ENCODE measurements at places on chromosomes 2 and 18.
A peak's percentile ranks its signal among the peaks of the same experiment; 100 is the strongest.

DNA sequence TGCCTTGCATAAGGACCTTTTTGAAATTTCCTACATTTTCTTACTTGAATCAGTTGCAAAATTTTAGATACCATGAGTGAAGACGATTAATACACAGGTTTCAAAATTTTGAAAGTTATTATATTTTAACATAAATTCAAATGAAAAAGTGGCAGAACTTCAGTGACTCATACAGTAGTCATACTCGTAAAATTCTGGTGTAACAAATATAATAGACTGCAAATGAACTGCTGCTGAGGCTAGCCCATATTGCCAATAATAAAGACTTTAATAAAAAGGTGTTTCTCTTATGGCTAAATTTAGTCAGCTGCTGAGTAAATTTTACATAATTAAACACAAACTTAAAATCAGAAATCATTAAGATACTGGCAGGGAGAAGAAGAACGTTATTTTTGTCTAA lies 36.9 kb downstream of the MSH6 start:
- DNase-seq, result no peak

DNA sequence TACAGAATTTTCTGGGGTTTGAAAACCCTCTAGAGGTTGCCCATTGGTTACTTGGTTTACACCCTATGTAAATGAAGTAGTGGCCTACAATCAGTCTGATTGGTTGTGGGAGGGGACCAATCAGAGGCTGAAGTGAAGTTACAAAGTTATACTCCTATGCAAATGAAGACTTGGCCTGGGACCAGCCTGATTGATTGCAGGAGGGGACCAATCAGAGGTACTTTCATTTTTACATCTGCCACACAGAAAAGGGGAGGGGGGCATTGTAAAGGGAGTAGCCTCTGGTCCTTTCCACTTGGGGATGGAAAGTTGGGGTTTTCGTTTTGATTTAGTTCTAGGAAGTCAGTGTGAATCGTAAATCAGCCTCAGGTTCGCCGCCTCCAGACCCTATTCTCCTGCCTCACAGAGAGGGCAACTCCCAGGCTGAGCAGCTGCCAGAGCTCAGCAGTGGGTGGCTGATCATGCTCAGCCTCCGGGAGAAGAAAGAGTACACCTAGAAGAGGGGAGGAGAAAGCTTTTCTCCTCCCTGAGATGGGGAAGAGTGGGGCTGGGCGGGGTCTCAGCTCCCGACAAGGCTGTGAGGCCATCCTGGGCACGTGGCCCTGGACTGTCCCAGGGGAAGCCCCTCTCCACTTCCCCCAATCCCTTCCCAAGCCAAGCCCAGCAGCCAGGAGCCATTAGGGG lies 372.5 kb downstream of the GALR1 start:
- no peak for DNase-seq

GRCh38 chr18:49668574-49669275 lies 106.9 kb downstream of the LIPG start:
- no peak for DNase-seq

- peak; percentile 51 for DNase-seq
Measured at GRCh38 chr2:31170071-31170698, 31.9 kb upstream of the GALNT14 start.

DNA sequence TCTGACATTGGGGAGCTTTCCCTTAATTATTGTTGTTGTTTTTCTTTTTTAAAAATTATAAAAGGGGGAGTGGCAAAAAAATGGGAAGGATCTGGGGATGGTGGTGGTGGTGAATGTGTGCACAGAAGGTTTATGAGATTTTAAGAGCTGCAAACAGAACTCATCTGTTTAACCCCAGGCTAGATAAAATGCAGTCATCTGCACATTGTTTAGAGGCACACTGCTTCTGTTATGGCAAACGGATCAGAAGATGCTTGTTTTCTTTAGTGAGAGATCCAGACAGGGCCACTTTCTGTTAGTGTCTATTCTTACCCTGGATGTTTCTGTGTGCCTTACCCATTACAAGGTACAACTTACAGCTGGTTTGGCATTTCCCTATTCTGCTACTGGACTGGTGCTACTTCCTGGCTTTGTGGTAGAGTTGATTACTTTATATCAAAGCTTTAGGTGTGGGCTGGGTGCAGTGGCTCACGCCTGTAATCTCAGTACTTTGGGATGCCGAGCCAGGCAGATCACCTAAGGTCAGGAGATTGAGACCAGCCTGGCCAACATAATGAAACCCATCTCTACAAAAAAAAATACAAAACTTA lies 68.2 kb upstream of the NRP2 start:
- no peak for DNase-seq

DNA sequence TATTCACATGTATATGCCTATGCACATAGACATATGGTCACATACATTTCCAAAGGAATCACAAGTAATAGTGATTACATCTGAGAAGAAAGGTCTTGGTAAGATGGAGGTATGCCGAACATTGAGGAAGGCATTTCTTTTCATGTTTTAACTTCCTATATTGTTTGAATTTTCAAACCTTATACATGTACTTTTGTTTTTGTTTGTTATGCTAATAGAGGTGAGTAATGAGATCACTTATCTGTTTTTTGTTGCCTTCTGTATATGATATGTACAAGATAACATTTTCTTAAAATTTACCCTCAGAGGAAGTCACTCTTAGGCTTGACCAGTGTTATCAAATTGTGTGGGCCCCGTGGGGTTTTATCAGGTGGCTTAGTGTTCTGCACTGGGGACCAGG lies 166.5 kb upstream of the OTX1 start:
- DNase-seq, result no peak

DNA sequence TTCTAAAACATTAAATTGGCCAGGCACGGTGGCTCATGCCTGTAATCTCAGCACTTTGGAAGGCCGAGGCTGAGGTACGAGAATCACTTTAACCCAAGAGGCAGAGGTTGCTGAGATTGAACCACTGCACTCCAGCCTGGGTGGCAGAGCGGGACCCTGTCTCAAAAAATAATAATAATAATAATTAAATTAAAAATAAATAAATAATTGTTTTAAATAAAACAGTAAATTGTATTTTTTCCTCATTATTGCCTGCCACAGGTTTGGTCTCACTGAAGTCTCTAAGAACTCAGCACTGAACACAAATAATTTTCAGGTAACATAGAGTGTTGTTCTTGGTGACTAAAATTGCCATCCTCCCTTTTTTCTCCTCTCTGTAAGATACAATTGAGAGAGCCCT lies 19.8 kb downstream of the COL5A2 start:
- no peak for DNase-seq

DNA sequence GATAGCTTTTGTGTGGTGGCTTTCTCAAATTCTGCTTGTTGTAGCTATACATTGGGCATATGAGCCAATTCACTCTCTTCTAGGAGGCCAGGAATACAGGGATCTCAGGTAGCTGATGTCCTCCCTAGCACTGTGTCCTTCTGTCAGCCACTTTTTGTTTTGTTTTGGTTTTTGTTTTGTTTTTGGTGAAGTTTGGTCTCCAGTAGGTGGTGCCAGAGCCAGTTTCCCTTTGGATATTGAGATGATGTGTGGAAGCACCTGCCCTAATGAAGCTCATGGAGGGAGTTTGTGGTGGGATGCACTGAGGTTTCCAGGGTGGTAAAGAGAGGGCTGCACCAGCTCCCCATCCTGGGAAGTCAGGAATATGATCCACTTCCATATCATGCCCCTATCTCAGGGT lies 100.5 kb upstream of the VWC2L start:
- DNase-seq, result no peak

GRCh38 chr2:143230506-143231253 lies 101.5 kb downstream of the ARHGAP15 start:
- no peak for DNase-seq

GRCh38 chr2:118013221-118013723 lies 598 bp downstream of the CCDC93 start:
- DNase-seq, result peak; percentile 13

DNA sequence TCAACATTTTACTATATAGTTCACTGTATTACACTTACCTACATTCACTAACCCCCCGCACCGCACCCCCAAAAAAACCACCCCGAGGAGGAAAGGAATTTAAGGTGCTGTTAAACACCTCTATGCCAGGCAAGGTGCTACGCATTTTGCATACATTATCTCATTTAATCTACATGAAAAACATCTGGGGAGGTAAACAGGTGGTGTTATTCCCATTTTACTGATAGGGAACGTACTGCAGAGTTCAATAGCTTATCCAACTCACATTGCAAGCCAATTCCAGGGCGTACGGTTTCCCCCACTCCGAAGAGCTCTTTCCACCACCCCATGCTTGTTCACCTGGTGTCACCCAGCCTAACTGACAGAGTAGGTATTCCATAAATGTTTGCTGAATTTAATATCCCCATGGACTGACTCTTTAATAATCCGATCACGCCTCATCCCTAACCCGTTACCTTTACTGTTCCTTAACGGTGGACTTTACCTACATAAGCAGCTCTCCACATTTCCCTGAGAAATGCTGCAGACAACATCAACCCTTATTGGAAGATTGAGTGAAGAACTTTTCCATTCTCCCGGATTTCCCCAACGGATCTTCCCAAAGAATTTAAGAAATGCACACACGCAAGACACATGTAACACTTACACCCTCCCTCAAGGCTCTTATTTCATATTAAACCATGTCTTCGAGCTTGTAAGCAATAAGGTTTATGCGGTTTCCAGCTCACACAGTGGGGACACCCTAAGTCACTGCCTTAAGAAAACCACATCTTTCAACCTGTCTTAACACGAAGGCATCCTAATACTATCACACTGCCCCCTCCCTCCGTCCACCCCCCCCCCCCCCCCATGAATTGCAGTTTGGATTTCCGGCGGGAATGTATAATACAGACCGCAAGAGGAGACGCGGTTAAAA lies 1.2 kb downstream of the RAPH1 start:
- DNase-seq, result no peak

DNA sequence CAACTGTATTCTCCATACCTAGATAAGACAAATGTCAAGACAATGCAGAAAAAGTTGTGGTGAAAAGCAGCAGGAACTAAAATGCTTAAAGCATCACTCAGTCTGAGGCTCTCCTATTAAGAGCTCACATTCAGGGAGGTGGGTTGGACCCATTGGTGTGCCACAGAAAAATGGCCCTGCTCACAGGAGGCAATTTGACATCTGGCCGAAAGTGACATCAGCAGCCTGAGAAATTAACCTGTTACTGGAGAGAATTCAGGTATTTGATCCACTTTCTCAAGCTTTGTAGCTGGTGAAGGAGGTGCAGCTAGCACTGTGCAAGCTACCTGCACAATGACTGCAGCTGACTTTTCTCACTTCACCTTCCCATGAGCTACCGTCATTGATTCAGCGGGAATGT lies 86.0 kb downstream of the TMEM247 start:
- DNase-seq, result no peak

- no peak for DNase-seq
Measured at GRCh38 chr2:97845818-97846217, 132.4 kb downstream of the ZAP70 start.

GRCh38 chr2:150267651-150268415 lies 219.6 kb downstream of the RND3 start:
- no peak for DNase-seq

DNA sequence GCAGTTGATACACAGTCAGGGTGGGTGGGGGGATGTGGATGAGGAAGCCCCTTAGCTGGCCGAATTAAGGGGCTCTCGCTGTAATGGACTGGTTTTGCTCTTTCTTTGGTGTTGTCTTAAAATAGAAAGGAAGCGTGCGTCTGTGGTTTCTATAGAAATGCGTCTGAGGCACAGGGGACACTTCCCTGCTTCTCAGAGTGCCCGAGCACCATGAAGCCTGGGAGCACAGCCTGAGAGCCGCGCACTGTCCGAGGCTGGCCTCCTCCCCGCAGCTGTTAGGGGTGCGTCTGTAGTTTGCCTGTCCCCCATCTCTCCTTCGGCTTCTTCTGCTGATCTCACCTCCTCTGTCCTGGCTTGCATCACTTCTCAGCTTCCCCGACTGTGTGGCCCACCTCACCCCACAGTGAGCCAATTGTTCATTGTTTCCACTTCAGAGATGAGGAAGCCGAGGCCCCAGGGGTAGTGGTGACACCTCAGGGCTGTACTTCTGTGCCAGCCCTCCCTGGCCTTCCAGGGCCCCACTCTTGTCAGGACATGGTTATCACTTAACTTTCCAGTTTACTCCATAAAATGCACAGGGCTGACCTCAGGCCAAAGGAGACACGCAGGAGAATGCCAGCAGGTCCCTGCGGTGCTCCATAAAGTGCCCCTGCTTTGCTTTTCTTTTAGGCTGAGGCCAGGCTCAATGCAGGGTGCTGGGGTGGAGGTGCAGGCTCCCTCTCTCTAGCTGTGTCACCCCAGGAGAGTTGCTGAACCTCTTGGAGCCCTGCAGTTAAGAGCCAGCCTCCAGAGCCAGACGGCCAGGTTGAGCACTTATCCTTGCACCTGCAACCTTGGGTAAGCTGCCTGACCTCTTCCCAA lies 210.6 kb downstream of the SEPTIN10 start:
- DNase-seq, result no peak

DNA sequence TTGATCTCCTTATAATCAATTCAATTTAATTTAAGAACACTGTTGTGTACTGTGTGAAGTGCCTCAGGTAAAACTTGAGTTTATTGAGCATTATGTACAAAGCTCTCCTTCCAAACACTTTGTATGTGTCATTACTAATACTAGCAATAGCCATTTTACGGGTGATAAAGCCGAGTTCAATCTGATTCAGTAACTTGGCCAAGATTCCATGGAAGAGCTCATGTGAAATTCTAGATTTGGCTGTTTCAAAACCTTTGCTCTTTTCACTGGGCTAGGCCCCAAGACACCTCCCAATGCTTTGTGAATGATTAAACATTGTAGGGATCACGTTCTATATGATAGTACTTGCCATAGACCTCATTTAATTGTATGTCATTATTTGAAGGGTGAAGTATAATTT lies 8.9 kb upstream of the NFE2L2 start:
- no peak for DNase-seq

DNA sequence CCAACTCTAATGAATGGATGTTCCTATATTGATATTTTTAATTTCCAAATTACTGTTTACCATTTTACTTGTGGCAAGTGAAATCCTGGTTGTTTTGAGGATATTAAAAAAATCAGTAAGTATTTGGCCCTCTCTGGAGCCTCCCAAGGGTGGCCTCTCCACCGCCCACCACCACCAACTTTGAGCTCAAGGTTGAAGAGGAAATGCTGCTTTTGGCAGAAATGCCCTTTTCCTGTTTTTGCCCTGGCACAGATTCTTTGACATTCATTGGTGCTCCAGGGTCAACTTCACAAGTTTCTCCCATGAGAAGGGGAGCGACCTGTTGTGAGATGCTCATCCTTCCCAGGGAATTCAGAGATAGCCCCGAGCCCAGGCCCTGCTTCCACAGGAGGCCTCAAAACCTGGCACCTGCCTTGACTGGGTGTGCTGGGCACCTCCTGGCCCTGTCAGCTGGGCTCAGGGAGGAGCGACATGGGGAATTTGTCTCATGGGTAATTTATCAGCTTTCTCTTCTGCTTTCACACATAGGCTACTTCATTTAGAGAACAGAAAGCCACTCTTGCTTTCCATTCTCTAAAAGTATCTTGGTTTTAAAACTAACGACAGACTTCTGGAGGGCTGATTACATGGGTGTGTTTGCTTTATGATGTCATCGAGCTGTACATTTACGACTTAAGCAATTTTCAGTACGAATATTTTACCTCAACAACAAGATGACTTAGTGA lies 6.9 kb downstream of the CD8A start:
- no peak for DNase-seq

DNA sequence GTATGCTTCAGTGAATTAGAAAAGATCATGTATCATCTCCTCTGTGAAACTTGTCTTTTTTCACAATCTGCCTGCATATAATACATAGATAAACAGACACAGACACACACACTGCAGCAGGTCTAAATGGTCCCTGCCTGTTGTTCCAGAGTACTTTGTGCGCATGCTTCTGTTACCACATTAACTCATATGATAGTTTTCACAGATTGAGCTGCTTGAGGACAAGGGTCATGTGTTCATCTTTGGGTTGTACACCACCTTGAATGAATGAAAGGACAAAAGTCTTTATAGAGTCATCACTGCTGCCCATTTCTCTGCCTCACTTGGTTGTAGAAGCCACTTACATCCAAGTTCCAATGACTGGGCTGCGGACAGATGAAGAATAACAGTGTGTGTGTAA lies 72.7 kb upstream of the GLS start:
- no peak for DNase-seq

Data from hematopoietic multipotent progenitor cell treated with erythropoietin and hydrocortisone succinate and interleukin-3 and kit ligand, for 15 days (in vitro differentiated cells).